ENCODE measurements at places on chromosomes 13 and 19.

DNA sequence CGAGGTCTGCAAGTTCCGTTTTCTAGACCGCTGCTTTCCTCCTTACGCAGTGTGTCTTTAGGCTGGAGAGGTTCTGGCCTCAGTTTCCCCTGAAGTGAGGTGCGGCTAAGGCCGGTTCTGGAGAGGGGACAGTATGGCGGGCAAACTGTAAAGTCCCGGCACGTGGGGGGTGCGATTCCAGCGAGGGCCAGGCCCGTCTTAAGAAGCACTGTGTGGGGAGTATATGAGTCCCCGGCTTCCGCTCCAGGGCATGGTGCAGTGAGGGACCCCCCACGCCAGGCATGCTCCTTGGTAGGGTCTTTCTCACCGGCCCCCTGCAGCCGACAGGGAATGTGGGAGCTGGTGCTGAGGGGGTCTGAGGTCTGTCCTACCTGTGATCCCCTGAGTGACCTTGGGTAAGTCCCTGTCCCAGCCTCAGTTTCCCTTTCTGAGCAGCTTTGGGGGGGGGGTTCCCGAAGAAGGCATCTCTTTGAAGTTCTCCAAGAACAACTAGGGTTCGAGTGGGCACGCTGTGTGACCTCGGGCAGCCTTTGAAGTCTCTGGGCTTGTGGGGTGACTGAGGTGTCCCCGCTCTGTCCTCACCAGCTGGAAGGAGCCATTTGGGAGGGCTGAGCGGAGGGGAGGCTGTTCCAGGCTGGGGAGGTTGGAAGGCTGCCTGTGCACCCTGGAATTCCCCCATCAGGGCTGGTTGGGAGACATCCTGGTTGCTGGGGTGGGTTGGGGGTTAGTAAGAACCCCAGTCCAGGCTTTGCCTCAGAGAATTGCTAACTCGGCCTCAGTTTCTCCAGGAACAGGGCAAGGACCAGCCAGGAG, 1.5 kb downstream of the NFIC start:
- DNase-seq, result no peak

DNA sequence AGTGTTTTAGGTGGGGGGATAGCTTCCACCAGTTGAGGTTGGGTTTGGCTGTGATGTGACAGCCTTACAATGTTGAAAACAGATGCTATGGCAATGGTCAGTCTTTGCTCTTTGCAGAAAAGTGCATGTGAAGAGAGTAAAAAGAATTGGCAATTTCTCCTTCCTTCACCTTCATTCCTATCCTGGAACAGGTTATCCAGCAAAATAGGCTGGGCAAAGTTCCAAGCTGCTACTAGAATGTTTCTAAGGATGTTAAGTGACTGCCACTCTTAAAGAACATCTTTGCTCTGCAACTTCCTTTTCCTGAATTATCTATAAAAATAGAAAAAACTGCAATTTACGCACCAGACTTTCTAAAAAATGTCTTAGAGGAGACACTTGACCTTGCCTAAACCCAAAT, 50.1 kb upstream of the MYCBP2 start:
- peak; percentile 23 for DNase-seq

- DNase-seq, result no peak
Measured at GRCh38 chr13:53112522-53112921, 83.9 kb downstream of the OLFM4 start.

DNA sequence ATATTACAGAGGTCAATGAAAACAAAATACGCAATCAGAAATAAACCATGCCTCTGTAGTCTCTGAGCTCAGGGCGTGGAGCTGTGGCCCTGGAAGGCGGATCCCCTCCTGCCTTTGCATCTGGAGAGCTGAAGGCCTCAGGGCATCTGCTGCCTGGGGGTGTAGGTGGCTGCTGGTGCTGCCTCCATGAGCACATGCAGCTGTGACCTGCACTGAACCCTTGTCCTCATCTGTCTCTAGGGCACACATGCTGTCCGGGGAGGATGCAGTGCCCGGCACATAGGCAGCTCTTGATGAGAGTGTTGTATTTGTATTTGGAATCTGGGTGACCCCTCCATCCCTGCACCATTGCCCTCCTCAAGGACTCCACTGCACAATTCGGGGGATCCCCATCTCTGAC, 185.7 kb downstream of the TEX29 start:
- DNase-seq, result no peak

GRCh38 chr19:7904074-7905020, 670 bp downstream of the MAP2K7 start:
- peak; percentile 53 for DNase-seq

- no peak for DNase-seq
Measured at GRCh38 chr13:57264965-57265364, 98.0 kb downstream of the PRR20E start.

- DNase-seq, result no peak
Measured at GRCh38 chr19:29326351-29326750, 113.4 kb upstream of the UQCRFS1 start.

GRCh38 chr13:39816936-39817335, 161.5 kb downstream of the COG6 start:
- DNase-seq, result no peak

GRCh38 chr19:51096473-51097165, 11.6 kb downstream of the CTU1 start:
- DNase-seq, result no peak

GRCh38 chr13:48876289-48876688, 99.4 kb upstream of the FNDC3A start:
- no peak for DNase-seq

GRCh38 chr13:98273067-98273823, 96.2 kb upstream of the RNF113B start:
- DNase-seq, result no peak

DNA sequence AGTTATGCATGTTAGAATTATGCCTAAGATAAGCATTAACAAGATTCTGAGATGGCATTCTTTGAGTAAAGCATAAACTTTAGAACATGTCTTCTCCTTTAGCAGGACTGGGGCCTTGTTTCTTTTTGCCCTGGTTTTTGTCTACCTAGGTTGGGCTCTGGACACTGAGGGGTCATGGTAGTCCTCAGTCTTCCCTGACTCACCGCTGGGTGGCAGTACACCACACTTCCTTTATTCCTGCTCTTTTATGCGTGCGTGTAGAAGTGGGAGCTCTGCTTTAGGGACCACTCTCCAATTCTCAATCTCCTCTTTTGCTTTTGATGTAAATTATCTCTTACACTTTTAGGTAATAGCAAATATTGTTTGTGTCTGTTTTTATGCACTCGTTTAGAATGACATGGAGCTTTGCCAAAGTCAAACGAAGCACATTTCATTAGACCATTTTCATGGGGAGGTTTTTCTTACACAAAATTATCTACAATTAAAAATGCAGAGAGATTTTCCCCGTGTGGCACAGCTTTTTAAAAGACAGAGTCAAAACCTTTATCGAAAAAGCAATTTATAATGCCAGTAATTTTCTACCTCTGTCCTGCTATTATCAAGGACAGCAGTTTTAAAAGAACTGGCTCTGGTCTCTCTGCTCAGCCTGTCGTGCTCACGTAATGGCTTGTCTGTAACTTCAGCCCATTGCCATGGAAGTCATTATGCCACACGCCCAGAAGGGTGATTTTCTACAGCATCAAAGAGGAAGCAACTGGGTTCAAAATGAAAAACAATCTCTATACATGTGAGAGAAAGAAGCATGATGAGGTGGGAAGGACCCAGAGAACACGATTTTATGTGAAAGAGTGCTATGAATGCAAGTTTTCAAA, 413.9 kb downstream of the COG6 start:
- peak; percentile 72 for DNase-seq

GRCh38 chr19:18590273-18591272, 2.0 kb downstream of the REX1BD start:
- peak; percentile 57 for DNase-seq

DNA sequence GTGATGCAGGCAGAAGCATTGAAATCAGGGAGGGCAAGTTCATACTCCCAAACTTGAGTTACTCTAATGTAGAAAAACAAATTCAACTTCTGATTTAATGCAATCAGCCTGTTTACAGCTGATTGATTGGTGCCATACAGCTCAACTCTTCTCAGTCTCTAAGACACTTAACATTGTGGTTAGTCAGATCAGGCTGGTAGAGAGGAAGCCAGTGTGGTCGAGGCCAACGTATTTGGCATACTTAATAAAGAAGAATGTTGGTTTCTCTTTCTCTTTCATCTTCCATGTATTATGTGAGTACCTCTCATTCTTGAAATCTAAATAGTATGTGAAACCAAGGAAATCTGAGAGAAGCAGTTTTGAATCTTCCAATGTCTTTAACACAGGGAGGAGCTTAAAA, 255.0 kb upstream of the SLITRK1 start:
- DNase-seq, result peak; percentile 97

GRCh38 chr13:114077099-114077932, 55.1 kb downstream of the RASA3 start:
- no peak for DNase-seq

- no peak for DNase-seq
Measured at GRCh38 chr13:43191546-43191945, 168.2 kb downstream of the DNAJC15 start.

GRCh38 chr13:28161370-28161769, 23.0 kb downstream of the PAN3 start:
- DNase-seq, result peak; percentile 70

DNA sequence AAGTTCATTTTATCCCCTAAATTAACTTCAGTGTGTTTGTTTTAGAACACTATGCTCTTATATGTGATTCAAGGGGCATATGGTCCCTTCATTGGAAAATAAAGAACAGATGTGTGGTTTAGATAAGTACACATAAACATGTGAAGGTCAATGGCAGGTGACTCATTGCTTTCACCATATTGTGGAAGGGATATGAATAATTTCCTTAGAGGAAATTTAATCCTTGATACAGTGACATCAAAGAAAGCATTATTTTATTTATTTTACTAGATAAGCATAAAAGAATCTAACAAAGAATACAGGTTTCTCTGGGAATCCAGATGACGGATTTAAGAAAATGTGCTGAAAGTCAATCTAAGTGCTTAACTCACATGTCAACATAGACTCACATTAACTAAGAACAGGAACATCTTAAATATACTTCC, 373.5 kb downstream of the KCTD12 start:
- DNase-seq, result peak; percentile 82

GRCh38 chr13:99066219-99066618, 88.4 kb upstream of the DOCK9 start:
- DNase-seq, result no peak

DNA sequence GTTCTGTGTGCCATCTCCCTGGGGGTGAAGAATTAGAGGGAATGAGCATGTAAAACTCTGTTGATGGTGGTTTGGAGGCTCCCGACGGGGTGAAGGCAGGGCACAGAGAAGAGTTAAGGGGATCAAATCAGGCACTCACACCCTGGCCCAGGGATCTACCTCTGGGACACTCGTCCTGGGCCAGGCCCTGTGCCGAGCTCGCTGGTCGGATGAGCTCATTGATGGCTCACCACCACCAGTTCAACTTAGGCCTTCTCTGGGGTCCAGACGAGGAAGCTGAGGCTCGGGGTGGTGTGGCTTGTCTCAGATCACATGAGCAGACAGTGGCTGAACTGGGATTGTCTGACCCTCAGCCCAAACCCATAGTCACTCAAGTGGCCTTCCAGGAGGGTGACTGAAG, 1.6 kb downstream of the NACC1 start:
- DNase-seq, result no peak

Measured in common myeloid progenitor, CD34-positive (primary cell).